ENCODE measurements at places on chromosomes 7 and 10.

- DNase-seq, result no peak
These were observed 62.6 kb downstream of the RNF32 start for GRCh38 chr7:156703209-156703608.

DNA sequence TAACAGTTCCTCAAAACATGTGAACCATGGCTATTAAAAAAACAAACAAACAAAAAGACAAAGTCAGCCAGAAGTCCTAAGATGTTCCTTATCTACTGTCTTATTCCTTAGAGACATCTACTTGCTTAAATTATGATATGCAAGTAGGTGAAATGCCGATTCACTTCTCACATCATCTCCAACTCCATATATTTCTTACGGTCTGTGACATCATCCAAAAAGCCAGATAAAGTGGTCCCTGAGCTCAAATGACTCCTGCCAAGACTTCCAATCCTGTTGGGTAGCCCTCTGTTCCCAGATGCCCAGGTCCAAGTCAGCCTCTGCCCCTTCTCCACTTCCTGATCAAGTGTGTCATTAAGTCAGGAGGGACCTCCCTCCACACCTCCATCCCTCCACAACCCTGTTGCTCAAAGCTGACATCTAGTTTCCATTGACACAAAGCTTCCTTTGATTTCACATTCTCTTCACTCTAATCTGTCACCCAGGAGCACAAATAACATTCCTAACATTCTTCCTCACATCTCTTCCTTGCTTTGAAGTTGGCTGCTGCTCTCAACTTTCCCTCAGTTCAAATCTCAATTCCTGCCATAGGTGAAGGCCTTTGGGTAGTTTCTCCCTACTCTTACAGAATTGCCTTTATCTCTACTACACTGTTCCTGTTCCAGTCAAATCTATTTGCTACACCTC is 56.1 kb upstream of the PDLIM1 start:
- DNase-seq, result no peak

- no peak for DNase-seq
These were observed 64.9 kb downstream of the MYL10 start for GRCh38 chr7:101563943-101564777.

DNA sequence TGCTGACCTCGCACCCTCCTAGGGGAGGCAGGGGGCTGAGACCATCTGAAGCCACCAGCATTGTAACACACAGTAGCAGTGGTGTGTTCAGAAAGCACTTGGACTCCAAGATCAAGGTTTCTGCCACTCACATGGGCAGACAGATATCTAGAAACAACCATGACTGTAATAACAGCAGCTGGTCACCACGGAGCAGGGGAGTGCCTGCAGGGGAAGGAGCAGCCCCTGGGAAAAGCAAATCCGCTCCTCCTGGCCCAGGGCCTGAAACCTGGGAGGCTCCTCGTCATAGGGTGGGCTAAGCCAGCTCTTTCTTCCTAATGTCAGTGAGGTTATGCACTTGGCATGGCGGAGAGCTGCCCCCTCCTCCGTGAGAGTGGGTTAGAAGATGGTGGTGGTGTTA is 118.4 kb upstream of the INSYN2A start:
- no peak for DNase-seq

DNA sequence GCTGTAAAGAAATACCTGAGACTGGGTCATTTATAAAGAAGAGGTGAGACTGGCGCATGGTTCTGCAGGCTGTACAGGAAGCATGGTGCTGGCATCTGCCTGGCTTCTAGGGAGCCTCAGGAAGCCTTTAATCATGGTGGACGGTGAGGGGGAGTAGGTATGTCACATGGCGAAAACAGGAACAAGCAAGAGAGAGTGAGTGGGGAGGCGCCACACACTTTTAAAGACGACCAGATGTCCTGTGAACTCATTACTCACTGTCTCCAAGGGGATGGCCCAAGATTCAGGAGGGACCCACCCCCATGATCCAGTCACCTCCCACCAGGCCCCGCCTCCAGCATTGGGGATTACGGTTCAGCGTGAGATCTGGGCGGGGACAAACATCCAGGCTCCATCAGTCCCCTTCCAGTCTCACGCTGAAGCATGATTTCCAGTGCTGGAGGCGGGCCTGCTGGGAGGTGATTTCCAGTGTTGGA is 3.2 kb downstream of the ZNF316 start:
- no peak for DNase-seq

GRCh38 chr10:128646956-128647355 is 520.7 kb upstream of the MKI67 start:
- no peak for DNase-seq

GRCh38 chr7:94810496-94810895 is 96.9 kb upstream of the PPP1R9A start:
- DNase-seq, result no peak

DNA sequence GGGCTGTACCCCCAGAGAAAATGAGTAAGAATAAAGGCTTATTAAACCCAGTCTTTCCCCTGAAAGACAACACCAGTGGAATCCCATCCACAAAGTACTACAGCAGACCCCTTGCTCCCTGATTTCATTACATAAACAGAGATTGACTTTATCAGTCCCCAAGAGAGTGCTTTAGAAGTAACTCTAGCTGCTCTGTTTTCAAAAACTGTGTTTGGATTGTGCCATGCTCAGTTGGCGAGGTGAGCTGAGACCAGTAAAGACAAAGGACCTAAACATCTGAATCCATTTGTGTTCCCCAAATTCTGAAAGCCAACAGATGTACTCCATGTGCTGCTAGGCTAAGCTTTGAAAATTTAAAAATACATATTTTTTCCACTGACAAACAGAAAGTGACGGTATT is 127.0 kb downstream of the ATE1 start:
- no peak for DNase-seq

DNA sequence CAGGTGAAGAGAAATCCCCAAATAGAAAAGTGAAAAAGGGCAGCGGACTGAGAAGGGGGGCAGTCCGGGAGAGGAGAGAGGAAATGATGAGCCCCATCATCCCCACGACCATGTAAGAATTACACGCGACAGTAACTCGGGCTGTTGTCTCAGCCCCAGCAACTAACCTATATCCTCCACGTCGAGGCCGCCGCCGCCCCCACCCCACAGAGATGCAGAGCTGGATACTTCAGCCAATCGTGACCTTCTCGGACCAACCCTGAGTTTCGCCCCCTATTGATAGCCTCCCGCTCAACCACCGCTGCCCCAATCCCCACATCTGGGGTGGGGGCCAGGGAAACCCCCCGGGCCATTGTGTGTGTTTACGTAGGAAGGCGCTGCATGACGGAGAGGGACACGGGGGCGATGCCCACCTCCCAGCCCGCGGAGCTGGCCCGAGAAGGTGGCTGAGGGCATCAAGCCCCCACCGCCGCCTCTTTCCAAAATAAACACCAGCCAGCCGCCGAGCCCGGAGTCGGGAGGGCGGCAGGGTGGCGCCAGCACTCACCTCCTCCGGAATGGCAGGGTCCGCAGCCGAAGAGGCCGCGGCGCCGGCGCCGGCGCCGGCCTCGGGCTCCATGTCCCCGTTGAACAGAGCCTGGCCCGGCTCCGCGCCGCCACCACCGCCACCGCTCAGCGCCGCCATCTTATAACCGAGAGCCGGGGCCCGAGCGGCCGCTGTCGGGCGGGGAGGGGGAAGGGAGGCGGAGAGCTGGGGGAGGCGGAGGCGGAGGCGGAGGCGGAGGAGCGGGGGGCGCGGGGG is 509 bp downstream of the BRAF start:
- DNase-seq, result peak; percentile 50

DNA sequence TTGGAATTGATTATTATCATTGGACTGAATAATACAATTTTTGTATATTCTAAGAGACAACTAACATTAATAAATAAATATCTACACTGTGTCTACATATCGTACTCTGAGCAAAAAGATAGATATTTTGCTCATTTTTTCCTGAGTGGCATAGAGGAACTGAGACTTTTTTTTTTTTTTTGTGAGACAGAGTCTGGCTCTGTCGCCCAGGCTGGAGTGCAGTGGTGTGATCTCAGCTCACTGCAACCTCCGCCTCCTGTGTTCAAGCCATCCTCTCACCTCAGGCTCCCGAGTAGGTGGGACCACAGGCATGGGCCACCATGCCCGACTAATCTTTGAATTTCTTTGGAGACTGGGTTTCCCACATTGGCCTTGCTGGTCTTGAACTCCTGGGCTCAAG is 14.0 kb downstream of the KMT2E start:
- DNase-seq, result no peak

DNA sequence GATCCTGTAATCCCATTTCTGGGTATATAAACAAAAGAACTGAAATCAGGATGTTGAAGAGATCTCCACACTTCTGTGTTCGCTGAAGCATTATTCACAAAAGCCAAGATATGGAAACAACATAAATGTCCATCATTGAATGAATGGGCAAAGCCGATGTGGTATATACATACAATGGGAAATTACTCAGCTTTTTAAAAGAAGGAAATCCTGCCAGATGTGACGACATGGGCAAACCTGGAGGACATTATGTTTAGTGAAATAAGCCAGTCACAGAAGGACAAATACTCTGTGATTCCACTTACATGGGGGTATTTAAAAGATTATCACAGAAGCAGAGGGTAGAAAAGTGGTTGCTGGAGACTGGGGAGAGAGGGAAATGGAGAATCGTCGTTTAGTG is 23.9 kb upstream of the FAM107B start:
- no peak for DNase-seq

GRCh38 chr10:93742633-93743349 is 14.9 kb upstream of the LGI1 start:
- no peak for DNase-seq

DNA sequence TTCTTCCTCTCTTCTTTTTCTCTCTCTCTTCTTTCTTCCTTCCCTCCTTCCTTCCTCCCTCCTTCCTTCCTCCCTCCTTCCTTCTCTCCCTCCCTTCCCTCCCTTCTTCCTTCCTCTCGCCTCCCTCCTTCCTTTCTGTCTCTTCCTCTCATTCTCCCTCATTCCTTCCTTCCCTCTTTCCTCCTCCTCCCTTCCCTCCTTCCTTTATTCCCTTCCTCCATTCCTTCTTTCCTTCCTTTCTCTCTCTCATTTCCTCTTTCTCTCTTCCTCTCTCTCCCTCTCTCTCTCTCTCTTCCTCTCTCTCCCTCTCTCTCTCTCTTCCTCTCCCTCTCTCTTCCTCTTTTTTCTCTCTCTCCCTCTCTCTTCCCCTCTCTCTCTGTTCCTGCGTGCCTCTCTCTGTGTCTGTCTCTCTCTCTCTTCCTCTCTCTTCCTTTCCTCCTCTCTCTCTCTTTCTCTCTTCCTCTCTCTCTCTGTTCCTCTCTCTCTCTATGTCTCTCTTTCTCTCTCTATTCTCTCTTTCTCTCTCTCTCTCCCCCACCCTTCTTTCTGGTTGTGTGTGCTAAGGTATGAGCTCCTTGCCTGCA is 80.1 kb upstream of the PFKP start:
- DNase-seq, result no peak

GRCh38 chr10:33483816-33484190 is 149.3 kb upstream of the NRP1 start:
- no peak for DNase-seq

GRCh38 chr10:71052076-71052660 is 160.2 kb upstream of the UNC5B start:
- DNase-seq, result no peak

GRCh38 chr7:100087055-100087750 is 1.6 kb upstream of the COPS6 start:
- DNase-seq, result no peak

DNA sequence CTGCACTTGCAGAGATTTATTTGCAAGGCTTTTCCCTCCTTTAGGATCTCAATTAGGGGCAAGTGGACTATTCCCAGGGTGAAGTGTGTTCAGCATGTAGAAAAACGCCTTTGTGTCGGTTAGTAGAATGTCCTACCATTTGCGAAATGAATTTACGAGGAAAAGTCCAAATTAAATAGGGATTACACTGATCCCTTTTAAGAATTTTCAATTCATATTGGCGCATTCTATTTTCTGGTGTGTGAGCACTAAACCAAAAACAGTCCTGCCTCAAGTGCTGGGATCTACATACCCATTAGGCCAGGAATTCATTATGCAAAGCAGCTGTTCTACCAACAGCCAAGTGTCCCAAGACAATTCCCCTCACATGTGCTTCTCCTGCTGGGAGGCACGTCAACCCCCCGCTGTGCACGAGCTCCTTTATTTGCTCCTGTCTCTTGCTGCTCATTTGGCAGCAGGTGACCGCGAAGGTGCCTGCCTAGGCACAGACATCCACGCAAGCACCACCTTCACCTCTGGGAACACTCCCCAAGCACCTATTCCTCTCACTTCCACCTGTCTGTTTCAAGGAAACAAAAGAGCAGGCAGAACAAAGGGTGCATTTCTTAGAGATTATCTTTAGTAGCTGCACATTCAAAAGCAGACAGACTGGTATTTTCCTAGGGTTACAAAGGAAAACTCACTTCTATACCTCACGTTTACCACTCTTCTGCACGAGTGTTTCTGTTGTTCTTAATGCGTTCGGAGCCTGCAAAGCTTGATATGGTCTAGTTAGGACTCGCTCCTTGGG is 134.6 kb upstream of the FGFR2 start:
- DNase-seq, result no peak

GRCh38 chr10:30705625-30706149 is 76.1 kb upstream of the LYZL2 start:
- DNase-seq, result no peak

DNA sequence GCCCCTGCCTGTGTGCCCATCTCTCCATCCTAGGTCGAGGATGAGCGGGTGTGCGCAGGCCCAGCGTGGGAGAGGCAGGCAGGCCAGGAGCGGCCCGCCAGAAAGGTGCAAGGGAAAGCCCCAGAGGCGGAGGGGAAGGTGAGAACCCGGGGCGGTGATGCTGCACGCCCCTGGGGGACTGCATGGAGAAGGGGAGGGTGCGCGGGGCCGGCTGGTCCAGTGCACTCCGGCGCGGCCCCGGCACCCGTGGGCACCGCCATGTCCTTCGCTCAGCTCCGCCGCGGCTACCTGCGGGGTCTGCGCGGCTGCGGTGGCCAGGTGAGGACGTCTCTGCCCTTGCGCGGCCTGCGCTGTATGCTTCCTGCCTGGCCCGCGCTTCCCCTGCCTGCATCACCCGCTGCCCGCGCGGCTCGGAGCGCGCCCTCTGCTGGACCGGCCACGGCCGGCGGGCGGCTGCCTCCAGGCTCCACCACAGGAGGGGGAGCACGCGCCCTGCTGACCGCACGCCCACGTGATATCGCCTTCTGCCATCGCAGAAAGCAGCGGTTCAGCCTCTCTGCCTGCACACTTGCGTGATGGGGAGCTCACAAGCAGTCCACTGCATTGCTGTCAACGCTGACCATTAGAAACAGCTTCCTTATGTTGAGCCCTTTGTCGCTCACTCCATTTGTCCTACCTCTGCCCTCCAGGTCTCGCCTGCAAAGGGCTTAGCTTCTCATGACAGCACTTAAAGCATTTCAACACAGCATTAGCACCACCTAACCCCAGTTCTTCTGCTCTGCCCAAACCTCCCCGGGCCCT is 73.9 kb downstream of the CXCL12 start:
- DNase-seq, result peak; percentile 21

- no peak for DNase-seq
These were observed 98.4 kb downstream of the OSBPL3 start for GRCh38 chr7:24881623-24882022.

DNA sequence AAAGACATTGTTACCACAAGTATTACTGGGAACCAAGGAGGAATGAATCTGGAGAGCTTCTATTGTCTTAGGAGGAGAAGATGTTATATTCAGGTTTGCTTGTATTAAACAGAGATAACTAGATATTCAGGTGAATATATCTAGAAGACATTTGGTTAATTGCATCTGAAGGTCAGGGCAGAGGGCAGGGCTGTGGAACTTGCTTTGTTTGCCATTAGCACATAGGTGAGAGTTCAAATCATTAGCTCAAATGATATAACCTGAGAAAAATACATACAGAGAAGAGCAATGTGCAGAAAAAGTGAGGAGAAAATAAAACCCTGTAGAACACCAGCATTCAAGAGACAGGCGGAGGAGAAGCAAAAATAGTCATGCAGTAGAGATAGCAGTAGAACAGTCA is 116.8 kb downstream of the DNAJB9 start:
- DNase-seq, result no peak

All from stimulated activated CD8-positive, alpha-beta memory T cell treated with anti-CD3 and anti-CD28 coated beads, Interleukin-15, amount 100 ng/mL, for 1 hour (primary cell).